Fibroblast of lung (primary cell): ENCODE measurements at places on chromosomes 1 and 21. TPM values are rescaled to one million over a fixed set of nuclear protein-coding genes. Genes with fewer than 3 reads are reported as not detected.

KRTAP20-2 gene
- polyA plus RNA-seq: not detected in 2 replicates

RIIAD1 gene
- polyA plus RNA-seq: not detected in 2 replicates

ZMYM1 gene
- polyA plus RNA-seq: 9.0 and 10.3 TPM in 2 replicates

- no peak for DNase-seq
These were observed 24.7 kb upstream of the LAMC1 start for GRCh38 chr1:182998482-182998881.

DNA sequence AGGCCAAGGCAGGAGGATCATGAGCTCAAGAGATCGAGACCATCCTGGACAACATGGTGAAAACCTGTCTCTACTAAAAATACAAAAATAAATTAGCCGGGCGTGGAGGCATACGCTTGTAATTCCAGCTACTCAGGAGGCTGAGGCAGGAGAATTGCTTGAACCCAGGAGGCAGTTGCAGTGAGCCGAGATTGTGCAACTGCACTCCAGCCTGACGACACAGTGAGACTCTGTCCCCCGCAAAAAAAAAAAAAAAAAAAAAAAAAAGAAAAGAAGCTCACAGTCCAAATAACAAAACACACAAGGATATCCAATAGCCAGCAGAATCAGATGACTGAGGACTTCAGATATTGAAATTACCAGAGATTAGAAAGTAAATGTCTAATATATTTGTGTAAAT is 11.8 kb downstream of the AHCTF1 start:
- no peak for DNase-seq

DNA sequence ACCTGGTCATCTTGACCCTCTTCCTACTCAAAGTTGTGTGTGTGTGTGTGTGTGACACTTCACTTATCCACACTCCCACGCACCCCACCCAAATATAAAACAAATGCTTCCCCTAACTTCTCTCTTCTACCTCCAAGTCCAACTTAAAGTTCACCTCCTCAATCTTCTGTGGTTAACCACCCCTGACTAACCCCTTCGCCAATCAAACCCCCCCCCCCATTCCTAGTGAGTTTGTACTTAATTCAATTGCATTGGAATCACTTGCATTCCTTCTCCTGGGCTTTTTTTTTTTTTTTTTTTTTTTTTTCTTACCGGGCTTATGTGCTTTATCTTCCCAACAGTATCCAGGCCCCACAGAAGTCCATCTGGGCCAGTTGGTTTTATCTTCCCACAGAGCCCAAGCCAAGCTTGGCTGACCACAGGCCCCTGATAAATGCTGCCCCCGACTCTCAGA is 78.4 kb downstream of the CD58 start:
- no peak for DNase-seq
